GM20000 (cell line): ENCODE measurements at places on chromosomes 7 and 10.

DNA sequence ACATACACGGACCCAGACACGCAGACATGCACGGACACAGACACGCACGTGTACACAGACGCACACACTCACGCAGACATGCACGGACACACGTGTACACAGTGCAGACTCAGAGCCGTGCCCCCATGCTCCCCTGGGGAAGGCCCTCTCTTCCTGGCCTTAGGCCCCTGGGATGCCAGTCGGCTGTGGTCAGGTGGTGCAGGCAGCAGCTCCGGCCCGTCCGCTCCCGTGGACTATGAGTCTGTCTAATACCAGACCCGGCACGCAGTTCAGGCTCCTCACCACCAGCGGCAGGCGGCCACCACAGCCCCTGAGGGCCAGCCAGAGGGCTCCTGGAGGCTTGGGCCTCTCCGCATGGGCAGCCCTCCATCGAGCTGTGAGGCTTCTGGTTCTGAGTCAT is 52.0 kb upstream of the NKX6-2 start:
- DNase-seq: no peak

GRCh38 chr7:108662783-108663362 is 93.2 kb downstream of the DNAJB9 start:
- DNase-seq: no peak

DNA sequence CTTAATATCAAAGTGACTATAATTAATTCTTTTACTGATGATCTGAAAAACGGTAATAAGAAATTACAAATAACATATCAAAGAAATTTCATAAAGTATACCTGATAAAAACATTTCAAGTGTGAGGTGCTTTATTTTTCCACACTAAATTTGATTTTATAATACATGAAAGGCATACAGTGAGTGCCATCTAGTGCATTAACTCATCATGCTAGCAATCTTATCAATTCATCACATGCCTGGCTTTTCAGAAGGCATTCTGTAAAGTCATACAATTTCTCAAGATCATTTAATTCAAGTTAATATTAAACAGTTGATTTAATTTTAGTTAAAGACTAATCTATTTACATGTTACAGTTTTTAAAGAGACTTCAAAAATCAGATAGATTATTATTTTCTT is 1020.9 kb downstream of the GATA3 start:
- no peak for DNase-seq

GRCh38 chr10:22468570-22469320 is 123.4 kb downstream of the SPAG6 start:
- no peak for DNase-seq

DNA sequence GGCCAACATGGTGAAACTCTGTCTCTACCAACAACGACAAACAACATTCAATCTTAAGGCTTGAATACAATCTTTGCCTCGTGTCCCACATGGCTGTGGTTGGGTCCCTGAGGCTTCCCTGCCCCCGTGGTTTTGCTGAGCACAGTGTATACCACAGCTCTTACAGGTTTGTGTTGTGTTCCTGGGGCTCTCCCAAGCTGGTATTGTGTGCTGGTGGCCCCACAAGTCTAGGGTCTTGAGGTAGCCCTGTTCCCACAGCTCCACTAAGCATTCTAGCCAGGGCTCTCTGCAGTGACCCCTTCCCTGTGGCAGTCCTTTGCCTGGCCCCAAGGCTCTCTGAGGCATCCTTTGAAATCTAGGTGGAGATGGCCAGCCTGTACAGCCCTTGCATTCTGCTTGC is 68.0 kb upstream of the CCNY start:
- DNase-seq: no peak

DNA sequence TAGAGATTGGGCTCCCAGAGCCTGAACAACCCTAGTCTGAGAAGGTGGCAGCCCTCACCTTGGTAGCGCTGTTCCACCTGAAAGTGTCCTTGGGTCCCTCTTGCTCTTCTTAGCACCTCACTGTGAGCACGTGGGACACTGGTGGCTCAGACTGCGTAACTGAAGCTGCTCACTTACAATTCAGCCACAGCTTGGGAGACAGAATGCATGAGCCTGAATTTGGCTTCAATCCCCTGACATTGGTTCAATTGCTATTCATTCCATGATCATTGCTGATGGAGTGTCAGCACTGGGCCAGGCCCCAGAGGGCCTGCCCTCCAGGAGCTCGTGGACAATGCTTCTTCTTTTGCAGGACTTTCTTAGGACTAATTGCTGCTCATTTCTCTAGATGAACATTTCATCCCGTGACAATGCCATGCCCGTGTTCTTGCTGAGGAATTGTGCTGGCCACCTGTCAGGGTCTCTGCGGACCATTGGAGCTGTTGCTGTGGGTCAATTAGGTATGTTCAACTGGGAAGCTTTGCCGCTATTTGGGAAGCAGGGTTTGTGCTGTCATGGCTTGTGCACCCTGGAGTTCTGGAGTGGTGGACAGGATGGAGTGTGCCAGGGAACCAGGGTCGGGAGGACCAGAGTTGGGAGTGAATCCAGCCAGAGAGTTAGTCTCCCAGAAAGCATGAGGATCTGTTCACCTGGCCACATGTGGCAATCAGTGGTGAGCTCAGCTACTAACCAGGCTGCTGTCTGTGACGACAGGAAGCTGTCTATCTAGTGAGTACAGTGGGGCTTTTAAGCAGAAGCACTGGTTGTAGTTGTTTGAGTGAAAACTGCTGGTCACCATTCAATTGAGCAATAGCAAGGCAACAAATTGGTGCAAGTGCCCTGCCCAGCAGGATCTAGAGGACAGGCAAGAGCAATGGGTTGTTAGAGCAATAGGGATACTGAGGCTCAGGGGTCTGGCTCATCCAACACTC is 105.1 kb downstream of the WDFY4 start:
- no peak for DNase-seq

DNA sequence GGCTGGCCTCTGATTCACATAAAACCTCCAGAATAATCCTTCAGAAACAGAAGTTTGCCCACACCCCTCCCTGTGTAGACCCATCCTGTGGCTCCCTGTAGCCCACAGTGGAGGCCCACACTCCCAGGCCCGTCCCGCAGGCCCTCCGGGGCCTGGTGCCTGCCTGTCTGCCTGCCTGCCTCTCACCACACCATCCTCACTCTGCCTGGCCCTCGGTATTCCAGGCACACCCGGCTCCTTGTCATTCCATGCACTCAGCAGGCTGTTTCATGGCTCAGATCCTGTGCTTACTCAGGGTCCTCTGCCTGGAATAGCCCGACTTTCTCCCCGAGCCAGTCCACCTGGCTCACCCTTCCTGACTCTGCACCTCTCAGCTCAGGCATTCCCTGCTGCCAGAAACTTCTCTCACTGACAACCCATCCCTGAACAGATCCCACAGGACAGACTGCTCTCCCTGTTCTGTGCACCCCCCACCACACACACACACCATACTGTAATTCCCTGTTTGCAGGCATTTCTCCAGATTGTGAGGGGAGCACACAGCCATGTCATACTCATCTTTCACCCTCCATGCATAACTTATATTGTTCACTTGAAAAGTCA is 498.0 kb upstream of the ZMIZ1 start:
- no peak for DNase-seq

GRCh38 chr10:129949891-129950291 is 14.2 kb downstream of the EBF3 start:
- DNase-seq: no peak

- DNase-seq: no peak
Observed at GRCh38 chr10:132665946-132666704, 119.8 kb downstream of the NKX6-2 start.

DNA sequence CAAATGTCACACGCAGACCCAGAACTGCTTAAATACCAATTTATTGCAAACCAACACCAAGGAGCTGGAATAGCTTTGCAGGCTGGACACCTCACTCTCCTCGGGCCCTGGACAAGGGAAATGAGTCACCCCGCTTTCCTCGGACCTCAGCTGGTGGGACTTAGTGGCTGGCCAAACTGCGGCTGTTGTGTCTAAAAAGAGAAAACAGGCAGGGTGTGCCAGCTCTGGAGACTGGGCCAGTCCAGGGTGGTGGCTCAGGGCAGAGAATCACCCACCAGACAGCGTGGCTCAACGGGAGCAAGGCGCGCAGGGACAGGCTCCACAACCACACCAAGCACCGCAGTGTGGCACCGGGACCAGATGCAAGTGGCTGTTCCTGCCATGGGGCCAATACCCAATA is 58.2 kb upstream of the CAMK2B start:
- DNase-seq: no peak

- DNase-seq: no peak
Observed at GRCh38 chr10:87503886-87504285, 807 bp upstream of the MINPP1 start.

DNA sequence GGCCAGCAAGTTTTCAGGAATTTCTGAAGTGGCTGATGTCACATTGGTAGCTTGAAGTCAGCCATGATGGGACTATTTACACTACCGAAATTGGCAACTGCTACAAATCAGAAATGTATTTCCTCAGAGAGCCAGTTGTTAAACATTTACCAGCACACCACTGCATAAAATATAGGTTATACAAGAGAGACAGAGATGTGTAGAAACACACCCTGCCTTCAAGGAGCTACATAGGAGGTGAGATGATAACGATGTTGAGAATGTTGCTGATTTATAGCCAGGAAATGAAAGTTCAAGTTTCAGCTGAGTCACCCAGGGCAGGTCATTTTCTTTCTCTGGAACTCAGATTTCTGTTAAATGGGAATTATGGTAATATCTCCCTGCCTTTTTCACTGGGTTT is 46.0 kb upstream of the TCF7L2 start:
- no peak for DNase-seq

GRCh38 chr7:7897949-7898515 is 70.6 kb upstream of the GLCCI1 start:
- DNase-seq: no peak

GRCh38 chr7:94687076-94687475 is 31.1 kb upstream of the SGCE start:
- no peak for DNase-seq

DNA sequence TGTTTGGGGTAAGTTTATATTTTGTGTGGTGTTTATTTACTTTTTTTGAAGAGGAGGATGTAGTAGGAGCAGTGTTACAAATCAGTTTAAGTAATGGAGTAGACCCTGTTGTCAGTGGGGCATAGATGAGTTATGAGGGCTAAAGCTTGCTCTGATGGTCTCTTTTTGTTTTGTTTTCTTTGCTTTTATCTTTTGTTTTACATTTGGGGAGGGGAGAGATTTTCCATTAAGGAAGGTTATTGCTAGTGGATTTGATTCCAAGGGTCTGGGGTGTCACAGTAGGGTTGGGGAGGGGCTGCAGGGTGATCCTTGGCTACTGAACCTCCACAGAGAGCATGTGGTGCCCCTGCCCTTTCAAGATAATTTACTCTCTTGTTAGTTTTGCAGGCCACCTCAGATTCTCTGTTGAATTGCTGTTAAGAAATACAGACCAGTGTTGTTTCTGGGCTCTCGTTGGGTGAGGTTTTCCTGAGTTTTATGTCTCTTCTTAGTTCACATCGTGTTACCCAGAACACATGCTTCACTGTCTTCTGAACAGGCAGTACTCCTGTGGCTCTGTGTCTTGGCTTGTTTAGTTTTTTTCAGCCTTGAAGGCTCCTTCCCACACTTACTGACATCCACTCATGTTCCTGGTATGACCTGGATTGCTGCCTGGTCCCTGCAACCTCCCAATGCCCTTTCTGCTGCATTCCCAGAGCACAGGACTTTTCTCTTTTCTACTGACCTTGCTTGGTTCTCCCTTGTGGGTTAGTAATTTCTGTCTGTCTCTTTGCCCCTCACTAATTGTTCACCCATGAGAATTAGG is 4.2 kb downstream of the KIFBP start:
- DNase-seq: no peak

DNA sequence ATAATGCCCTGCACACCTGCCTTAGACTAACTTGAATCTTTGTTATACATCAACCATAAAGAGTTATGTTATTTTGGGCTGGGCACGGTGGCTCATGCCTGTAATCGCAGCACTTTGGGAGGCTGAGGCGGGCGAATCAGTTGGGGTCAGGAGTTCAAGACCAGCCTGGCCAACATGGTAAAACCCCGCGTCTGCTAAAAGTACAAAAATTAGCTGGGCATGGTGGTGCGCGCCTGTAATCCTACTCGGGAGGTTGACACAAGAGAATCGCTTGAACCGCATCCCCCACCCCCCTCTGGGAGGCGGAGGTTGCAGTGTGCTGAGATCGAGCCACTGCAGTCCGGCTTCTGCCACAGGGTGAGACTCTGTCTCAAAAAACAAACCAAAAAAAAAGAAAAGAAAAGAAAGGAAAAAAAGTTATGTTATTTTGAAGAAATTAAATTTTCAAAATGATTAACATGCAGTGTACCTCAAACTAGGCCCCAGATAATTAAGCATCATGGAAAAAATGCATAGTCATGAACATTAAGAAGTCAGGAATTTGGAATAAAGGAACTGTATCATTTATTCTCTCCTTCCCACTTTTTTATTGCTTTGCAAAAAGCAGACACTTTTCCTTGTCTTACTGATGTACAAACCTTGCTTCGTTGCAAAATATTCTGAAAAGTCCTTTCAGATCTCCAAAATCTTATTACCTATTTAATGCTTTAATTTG is 43.3 kb downstream of the STAM start:
- DNase-seq: no peak

- no peak for DNase-seq
Observed at GRCh38 chr10:76010703-76011102, 579.3 kb downstream of the LRMDA start.

DNA sequence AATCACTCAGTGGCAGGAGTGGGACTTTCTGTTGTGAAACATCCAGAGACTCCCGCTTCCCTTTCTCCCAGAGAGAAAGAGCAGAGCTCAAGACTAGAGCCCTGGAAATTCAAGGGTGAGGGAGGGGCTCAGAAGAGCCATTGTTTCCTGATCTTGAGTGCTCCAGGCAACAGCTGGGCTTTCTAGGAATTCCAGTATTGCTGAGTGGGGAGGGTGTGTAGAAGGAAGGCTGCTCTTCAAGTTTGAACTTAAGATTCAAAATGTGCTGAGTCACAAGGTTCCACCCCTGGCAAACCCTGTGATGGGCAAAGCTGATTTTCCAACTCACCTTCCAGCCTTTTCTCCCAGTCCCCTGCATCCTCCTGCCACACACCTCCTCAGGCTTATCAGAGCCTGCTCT is 42.3 kb upstream of the MSRB2 start:
- DNase-seq: no peak

DNA sequence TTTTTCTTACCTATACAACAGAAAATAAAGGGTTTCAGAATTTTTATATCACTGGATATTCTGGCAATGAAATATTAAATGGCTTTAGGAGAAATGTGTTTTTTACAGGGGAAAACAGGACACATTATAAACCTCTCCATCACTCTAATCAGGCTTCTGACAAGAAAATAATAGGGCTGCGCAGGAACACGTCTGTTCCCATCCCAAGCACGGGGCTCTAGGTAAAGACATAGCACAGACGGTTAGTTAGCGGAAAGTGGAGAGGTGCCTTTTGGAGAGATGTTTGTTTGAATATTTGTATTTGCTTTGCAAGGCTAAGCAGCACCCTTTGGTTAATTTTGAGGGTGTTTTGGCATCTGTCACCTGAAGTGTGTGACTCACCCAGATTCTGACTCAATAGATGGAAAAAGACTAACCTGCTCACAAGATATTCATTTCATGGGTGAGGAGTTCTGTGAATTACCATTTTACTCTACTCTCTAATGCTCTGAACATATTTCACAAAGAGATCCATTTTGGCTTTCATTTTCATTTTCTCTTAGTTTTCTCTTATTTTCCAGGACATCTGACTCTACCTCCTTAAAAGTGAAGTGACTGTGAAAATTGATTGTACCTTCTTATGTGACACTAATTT is 174.5 kb upstream of the AKR1E2 start:
- no peak for DNase-seq
